ENCODE measurements at places on chromosomes 13 and 19.
A peak's percentile ranks its signal among the peaks of the same experiment; 100 is the strongest.

GRCh38 chr13:76668141-76668540 is 218.1 kb downstream of the KCTD12 start:
- no peaks in the 10 kb centered on the region for H3K4me1 ChIP-seq
- no peak for DNase-seq
- no peaks in the 10 kb centered on the region for H3K27me3 ChIP-seq
- H3K4me3 ChIP-seq, result no peak overlapping the region

GRCh38 chr13:97569841-97570240 is 135.9 kb downstream of the RAP2A start:
- no peak for DNase-seq
- H3K27ac ChIP-seq, result no peak overlapping the region
- H3K4me3 ChIP-seq, result no peak overlapping the region

GRCh38 chr13:109699628-109700071 is 86.7 kb downstream of the IRS2 start:
- H3K4me3 ChIP-seq, result no peak overlapping the region
- H3K4me1 ChIP-seq, result no peaks in the 10 kb centered on the region
- DNase-seq, result no peak
- no peak overlapping the region for H3K27ac ChIP-seq

DNA sequence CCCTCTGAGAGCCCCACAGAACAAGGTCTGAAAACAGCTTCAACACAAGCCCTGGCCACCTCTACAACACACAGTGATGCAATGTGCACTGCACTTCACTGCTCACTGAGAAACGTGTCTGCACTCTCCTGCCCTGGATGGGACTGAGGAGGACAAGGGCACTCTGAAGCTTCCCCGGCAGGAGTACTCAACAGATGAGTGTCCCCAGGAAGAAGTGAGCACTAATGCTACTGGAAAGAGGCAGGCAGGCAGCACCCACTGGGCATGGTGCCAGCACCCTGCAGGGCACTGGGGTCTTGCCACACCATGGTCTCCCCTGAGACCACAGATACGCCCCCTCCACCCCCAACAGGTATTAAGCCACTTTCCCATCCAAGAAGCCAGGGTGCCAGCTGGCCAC is 17.7 kb upstream of the SLC35E1 start:
- no peaks in the 10 kb centered on the region for H3K36me3 ChIP-seq
- H3K4me3 ChIP-seq, result no peak overlapping the region
- H3K27me3 ChIP-seq, result no peaks in the 10 kb centered on the region
- peaks cover 82% of the 10 kb centered on the region for H3K4me1 ChIP-seq
- H3K27ac ChIP-seq, result peak overlapping the region; percentile 44
- no peak for DNase-seq
